ENCODE measurements at places on chromosomes 1 and 21.
A peak's percentile ranks its signal among the peaks of the same experiment; 100 is the strongest.

DNA sequence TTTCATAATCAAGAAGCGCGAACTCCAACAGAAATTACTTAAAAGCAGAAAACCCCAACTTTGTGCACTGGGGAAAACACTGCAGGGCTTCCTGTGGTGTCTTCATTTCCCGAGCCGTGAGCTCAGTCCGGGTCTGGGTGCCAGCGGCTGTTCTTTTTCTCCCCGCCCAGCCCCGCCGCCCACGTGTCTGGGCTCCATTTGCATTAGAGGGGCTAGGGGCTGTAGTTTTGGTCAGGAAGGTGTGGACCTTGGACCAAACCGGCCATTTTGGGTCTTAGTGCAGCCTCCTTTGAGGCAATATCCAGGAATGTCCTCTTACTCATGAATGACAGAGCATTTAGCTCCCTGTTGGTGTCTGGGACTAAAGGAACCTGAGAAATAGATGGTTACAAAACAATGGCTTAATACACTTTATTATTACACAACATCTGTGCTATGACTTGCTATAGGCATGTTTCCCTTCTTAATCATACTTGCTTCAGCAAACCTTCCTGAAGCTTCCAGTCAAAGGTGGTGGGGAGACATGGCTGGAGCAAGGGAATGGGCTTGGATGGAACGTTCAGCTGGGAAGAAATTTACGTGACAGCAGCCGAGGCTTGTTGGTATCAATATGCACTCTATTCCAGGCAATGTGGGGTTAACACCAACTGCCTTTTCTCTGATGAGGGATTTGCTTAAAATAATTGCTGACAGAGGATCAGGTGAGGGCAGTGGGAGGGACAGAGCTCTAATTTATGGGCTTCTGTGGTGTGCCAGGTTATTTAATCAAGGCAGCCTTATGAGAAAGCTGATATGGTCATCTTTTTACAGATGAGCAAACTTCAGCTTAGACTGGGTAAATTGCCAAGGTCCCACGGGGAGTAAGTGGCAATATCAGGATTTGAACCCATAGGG, 1.1 kb downstream of the AGTRAP start:
- DNase-seq: peak; percentile 66

GRCh38 chr1:61491497-61491896, 233.4 kb downstream of the TM2D1 start:
- DNase-seq: no peak

DNA sequence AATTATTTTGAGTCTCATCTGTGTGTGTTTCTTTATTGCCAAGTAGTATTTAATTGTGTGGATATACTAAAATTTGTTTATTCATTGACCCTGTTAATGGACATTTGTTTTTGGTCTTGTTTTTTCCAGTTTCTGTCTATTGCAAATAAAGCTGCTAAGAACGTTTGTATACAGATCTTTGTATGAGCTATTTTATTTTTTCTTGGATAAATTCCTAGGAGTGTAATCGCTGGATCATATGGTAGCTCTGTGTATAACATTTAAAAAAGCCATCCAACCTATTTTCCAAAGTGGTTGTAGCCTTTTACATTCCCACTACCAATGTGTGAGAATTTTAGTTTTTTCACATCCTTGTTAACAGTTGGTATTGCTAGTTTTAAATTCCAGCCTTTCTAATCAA, 382.7 kb upstream of the USP24 start:
- DNase-seq: no peak

- no peak for DNase-seq
These were observed 24.8 kb downstream of the RNF19B start for GRCh38 chr1:32939655-32940371.

DNA sequence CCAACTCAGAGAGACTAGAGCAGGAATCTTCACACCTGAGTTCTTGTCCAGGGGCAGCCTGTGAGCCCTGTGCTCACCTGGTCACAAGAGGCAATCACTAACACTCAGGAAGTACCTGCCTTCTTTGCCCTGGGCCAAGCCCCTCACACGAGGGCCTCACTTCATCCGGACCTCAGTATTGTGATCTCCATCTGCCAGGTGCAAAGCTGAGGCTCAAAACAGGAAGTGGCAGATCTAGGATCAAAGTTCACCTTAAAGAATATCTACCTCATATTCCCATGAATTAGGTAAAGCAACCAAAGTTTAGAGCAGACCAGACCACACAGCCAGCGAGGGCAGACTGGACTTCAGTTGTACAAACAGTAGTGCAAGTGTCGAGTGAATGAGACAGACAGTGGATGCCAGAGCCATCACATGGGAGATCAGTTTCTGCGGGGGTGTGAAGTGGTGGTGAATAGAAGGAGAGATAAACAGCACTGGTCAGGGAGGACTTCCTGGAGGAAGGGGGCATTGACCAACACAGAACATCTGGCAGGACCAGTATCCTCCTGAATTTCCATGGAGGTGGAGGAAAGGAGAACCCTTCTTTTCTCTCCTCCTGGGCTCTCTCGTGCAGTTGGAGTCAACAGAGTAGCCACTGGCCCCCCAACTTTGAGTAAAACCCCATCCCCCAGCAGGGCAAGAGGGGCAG, 116.6 kb upstream of the ZBTB40 start:
- DNase-seq: no peak

GRCh38 chr1:207346513-207346912, 25.0 kb downstream of the CD55 start:
- no peak for DNase-seq

GRCh38 chr21:39033878-39034589, 149.2 kb downstream of the PSMG1 start:
- DNase-seq: no peak

GRCh38 chr1:44867801-44868200, 24.7 kb upstream of the PTCH2 start:
- no peak for DNase-seq

GRCh38 chr1:8363767-8364301, 45.9 kb downstream of the SLC45A1 start:
- no peak for DNase-seq

- DNase-seq: no peak
These were observed 33.3 kb downstream of the TMPRSS15 start for GRCh38 chr21:18370301-18370700.

DNA sequence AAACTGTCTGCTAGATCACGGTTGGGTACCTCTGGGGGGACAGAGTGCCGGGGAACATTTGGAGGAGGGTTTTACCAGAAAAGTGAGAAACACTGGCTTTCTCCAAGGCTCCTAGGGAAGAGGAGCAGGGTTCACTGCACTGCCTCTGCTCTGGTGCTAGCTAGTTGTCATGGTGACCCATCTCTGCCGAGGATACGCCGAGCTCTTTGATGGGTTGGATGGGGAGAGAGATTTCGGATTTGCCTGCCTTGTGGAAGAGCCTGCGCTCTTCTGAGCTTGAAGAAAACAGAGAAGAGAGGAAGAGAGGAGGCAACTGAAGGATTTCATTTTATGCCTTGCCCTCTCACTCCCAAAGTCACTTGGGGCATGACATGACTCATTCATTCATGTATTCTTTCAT, 92.1 kb downstream of the NAV1 start:
- no peak for DNase-seq

GRCh38 chr1:230144010-230144614, 77.1 kb downstream of the GALNT2 start:
- no peak for DNase-seq

DNA sequence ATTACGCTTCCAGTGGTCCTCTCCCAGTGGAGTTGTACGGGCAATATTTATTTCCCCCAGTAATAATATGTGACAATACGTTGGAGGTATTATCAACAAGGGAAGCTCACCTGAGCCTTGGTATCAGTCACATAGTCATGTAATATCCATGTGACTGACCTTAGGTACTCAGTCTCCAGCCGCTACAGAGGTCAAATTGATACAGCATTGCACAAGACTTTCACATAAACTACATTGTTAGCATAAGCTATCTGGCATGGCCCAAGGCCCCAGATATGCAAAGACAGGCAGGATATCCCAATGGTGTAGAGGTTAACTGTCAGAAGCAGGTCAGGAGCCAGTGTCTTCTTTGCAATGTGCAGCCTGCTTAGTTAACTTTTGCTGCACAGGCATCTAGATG, 15.3 kb upstream of the CHIT1 start:
- DNase-seq: no peak

DNA sequence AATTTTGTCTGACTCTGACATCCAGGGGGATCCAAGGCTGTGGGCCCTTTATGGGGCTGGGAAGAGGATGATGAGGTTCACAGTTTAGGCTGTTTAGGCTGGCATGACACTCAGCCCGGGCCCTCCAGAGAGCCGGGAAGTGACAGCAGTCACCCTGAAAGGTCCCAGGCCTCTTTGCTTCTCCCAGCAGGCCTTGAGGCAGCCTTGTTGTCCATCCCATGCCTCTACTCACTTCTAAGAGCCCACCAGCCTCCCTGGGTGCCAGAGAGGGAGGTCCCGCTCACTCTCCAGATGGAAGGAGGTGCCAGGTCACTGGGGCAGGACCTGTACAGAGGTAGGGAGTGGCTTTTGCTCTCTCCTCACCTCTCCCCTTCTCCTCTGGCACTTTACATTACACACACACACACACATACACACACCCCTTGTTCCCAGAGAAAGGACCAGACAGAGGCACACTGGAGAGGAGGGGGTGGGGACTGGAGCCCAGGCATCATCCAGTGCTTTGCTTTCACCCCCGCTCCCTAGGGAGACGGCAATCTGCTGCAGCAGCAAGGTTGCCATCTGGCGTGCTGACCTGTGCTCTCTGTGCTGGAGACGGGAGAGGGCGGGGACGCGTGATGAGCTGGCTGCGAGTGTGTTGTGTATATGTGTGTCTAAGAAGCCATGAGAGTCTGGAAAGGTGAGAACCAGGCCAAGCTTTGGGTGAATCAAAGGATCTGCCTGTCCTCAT, 4.6 kb downstream of the KLHDC8A start:
- DNase-seq: no peak

DNA sequence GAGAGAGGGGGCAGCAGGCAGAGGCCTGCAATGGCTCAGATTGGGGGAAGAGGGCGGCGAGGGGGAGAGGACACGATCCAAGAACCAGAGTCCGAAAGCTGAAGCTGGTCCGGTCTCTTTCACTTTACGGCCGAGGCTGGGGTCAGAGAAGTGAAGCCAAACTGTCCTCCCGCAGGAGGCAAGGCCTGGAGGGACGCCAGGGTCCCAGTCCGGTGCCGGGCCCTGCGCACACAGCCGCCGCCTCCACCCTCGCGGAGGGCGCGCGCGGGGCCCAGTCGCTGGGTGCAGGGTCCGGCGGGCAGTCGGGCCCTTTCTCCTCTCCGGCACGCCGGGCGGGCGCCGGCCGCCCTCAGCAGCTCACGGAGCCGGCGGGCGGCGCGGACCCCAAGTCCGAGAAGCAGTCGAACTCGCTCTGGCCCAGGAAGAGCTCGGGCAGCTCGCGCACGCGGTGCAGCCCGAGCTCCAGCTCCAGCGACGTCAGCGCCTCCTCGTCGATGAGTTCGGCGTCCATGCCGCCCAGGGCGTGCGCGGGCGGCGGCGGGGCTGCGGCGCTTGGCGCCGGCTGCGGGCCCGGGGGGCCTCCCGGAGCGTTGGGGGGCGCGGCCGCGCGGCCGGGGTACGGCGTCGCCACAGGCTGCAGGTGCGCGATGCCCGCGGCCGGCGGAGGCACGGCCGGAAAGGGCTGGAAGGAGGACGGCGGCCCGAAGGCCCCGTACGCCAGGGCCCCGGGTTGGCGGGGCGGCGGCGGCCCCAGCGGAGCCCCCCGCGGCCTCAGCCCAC, 749 bp downstream of the CITED4 start:
- peak; percentile 24 for DNase-seq

DNA sequence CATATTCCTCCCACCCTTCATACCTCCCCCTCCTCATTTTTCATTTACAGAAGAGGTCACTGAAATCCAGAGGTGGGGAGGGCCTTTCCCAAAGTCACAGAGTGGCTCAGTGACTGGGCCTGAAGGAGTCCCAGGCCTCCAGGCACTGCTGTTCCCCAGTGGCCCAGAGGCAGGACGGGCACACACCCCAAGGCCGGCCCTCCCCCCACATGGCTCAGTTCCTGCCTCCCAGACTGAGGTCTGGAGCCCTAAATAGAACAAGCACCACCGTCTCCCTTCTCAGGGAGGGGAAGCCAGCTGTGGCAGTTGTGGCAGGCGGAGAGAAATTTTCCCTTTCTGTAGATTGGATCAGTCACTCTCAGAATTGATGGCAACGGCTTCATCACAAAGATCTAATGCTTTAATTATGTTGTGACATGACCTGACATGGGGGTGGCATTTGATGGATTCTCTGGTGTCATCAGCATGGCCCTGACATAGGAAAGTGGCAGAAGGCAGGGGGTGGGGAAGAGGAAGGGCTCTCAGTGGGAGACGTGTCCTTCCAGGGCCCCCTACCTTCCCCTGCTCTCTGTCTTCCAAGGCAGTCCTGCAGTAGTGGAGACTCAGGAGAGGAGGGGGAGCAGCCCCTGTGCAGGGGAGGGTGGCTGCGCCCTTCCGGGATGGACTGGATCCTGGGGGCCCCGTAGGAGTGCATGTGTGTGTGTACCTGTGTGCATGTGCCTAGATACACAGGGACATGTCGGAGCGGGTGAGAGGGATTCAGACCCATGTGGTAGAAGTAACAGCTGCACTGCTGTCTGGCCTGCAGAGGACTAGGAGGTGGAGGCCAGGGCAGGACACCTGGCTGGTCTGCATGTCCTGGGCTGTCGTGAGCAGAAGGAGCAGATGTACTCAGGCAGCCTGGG, 41.2 kb upstream of the FOXO6 start:
- DNase-seq: no peak

DNA sequence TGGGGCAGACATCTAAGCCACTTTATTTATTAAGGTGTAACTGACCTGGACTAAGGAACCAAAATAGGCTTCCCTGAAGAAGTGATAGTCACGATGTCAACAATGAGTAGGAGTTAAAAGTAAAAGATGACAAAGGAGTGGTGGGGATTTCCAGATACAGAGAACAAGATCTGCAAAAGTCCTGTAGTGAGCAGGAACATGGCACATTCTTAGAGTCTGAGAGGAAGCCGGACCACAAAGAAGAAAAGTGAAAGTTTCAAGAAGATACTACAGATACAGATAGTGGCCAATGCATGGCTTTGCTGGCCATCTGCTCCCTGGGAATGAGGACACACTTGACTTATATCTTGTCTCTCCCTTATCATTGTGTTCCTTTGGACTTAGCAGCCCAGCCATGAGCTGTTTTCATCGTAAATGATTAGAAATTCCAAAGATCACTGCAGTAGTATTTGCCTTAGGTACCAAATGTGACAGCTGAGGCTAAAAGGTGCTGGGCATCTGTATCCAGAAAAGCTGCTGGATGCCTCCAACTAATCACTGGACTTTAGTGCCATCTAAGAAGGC, 302.4 kb upstream of the NR5A2 start:
- no peak for DNase-seq

DNA sequence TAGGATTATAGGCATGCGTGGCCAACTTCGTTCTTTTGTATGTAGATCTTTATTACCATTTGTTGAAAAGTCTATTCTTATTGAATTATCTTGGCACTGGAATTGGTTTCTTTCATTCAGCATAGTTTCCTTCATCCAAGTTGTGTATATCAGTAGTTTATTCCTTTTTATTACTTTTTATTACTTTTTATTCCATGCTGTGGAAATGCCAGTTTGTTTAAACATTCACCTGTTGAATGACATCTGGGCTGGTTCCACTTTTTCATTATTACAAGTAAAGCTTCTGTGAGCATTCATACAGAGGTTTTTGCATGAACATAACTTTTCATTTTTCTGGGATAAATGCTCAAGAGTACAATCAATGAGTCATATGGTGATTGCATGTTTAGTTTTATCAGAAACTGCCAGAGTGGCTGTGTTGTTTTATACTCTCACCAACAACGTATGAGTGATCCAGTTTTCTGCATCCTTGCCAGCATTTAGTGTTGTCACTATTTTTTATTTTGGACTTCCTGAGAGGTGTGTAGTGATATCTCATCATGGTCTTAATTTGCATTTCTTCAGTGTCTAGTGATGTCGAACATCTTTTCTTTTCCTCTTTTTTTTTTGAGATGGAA, 28.6 kb downstream of the PTPRU start:
- DNase-seq: no peak

- DNase-seq: no peak
These were observed 235.3 kb downstream of the PRDM2 start for GRCh38 chr1:13935336-13935735.
